ENCODE measurements at places on chromosomes 12 and 14.

- no peak for DNase-seq
Observed at GRCh38 chr12:54561164-54561563, 11.8 kb downstream of the PDE1B start.

DNA sequence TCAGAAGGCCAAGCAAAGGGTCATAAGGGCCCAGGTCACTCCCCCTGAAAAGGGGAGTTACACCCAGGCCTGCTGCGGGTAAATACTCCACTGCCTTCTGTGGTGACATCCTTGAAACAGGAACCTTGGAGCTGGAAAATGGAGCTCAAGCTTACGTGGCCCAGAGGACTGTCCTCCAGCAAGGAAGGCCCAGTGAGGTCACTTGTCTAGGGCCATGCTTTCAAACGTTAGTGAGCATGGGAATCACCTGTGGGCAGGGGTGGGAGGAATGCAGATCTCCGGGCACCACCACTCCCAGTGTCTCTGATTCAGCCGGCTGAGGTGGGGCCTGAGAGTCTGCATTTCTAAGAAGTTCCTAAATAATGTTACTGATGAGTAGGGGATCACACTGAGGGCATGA, 140.5 kb upstream of the CCND2 start:
- DNase-seq = no peak

DNA sequence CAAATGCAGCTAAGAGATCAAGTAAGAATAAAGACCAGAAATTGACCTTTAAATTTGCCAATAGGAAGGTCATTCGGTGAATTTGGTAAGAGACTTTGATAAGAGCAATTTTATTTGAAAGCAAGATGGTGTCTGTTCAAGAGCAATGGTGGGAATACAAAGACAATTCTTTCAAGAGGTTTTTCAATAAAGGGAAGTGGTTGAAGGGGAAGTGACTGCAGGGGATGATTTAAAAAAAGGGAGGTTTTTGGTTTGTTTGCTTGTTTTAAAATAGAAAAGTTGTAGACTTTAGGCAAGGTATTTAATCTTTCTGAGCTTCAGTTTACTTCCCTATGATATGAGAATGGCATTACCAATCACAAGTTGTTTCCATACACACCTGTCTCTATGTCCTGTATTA, 4.3 kb upstream of the APPL2 start:
- no peak for DNase-seq

DNA sequence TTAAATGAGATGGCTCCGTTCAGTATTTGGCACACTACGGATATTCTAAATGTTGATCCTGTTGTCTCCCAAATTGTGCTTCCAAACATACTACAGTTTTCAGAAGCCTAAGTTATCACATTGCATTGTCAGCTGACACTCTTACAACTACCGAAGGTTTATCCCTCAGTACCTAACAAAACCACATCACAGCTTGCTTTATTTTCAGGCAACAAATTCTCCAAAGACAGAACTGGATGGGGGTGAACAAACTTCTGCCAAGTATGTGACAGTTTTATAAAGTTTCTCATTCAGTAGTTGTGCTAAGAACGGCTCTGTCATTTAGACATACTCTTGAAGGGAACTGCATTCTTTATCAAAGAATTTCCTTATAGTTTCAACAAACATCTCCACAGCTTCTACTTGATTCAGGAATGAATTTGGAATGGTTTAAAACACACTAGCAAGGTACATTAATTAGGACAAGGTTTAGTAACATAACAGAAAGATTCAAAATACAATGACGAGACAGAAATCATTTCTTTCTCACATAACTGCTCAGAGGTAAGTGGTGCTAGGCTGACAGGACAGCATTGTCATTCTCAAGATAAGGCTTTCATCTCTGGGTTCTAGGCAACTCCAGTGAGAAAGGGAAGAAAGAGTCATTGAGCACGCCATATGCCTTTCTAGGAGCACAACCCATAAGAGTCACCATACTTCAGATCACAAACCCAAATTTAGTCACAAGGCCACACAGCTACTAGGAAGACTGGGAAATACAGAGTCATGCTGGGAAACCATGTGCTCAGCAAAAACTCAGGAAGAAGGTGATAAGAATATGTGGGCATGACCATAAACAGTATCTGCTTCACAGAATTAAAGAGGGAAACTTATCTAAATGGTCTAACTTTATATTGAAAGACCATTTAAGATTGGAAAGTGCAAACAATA, 100.7 kb downstream of the DUSP6 start:
- DNase-seq = no peak

- no peak for DNase-seq
Observed at GRCh38 chr14:92503756-92504491, 9.7 kb upstream of the RIN3 start.

DNA sequence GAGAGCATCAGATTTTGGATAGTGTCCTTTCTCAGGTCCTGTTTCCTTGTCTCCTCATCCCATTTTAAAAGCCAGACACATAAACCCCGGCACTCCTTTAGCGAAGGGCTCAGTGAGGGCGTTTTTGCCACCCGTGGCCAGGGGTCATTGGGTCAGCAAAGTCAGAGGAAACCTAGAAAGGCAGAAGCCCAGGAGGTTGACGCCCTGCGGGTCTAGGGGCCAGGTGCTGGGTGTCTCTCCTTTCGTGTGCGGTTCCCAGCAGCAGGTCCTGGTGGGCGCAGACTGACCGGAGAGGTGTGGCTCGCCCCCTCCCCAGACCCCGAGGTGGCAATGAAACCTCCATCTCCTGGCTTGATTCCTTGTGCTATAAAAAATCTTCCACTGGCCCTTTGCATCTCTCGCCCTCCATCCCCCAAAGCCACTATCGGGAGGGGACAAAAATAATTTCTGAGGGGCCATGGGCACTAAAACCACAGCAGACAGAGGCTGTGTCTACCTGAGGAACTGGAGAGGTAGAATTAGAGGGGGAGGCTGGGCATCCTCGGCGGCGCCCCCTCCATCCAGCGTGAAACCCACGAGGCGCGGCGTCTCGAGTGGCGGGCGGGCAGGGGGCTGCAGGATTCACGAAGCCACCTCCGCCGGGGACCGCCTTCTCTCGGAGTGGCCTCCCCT, 858 bp upstream of the FRMD6 start:
- DNase-seq = no peak

Data from stimulated activated CD8-positive, alpha-beta memory T cell treated with anti-CD3 and anti-CD28 coated beads, Interleukin-4, amount 100 ng/mL, for 1 hour (primary cell).